HT1080 (cell line): ENCODE measurements at places on chromosomes 2 and 18.
A peak's percentile ranks its signal among the peaks of the same experiment; 100 is the strongest.

GRCh38 chr2:176554101-176555048 lies 285.1 kb downstream of the MTX2 start:
- peak; percentile 63 for DNase-seq

DNA sequence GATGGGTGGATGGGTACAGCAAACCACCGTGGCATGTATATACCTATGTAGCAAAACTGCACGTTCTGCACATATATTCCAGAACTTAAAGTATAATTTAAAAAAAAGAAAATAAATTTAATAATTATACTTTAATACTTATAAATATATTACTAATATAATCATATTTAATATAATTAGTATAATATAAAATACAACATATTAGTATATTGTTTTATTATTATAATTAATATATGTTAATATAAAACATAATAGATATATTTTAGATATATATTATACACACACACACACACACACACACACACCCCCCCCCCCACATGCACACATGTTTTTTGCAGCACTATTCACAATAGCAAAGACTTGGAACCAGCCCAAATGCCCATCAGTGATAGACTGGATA lies 29.8 kb downstream of the RPIA start:
- DNase-seq = no peak

DNA sequence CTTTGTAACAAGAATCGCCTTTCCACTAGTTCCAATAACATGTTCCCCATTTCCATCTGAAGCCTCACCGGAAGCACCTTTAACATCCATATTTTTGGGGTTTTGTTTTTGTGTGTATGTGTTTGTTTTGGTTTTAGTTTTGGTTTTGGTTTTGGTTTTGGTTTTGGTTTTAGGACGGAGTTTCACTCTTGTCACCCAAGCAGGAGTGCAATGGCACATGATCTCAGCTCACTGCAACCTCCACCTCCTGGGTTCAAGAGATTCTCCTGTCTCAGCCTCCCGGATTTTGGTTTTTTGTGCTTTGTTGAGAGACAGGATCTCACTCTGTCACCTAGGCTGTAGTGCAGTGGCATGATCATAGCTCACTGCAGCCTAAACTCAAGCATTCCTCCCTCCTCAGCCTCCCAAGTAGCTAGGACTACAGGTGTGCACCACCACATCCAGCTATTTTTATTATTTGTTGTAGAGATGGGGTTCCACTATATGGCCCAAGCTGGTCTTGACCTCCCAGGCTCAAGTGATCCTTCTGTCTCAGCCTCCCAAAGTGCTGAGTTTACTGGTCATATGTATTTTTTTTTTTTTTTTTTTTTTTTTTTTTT lies 36.3 kb downstream of the TGOLN2 start:
- DNase-seq = no peak

DNA sequence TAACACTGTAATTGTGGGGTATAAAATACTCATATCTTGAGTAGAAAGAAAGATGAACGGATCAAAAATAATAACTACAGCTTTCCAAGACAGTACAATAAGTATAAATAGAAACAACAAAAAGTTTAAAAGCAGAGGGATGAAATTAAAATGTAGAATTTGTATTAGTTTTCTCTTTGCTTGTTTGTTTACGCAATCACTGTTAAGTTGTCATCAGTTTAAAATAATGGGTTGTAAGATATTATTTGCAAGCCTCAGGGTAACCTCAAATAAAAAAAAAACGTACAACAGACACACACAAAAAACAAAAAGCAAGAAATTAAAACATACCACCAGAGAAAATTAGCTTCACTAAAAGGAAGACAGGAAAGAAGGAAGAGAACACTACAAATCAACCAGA lies 18.0 kb upstream of the ABCB11 start:
- no peak for DNase-seq

GRCh38 chr2:85669549-85669948 lies 1.6 kb upstream of the SFTPB start:
- DNase-seq = no peak

DNA sequence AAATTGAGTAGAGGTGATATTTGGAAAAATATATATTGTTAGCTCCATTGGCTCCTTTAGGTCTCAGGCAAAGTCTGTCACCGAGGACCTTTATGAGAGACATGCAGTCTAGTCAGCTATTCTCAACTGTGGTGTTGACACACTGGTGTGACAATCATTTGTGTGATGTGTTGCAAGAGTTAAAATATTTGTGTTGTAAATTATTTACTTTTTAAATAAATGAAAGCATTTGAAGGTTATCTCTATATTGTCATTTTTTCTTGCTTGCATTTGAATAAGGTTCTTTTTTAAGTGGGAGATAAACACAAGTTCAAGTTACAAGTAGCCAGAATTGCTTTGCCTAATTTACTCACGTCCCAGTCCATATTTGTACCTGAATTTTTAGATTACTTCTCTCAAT lies 4.3 kb downstream of the REL start:
- DNase-seq = no peak

- no peak for DNase-seq
These were observed 25.0 kb upstream of the CXXC1 start for GRCh38 chr18:50312296-50313030.

GRCh38 chr2:28248511-28248910 lies 144.1 kb upstream of the FOSL2 start:
- DNase-seq = no peak

DNA sequence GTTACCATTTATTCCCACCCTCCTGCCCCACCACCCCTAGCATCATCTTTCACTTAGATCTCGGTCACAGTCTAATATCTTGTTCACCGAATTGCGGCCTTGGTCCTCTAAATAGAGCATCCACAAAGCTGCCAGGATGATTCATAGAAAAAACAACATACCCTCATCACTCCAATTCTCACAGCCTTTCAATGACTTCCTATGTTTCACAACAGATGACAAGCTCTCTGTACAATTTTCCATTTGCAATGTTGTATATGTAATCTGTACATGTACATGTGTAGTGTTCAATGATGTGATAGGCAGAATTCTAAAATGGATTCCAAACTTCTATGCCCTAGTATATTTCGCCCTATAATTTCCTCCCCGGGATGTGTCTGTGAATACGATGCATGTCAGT lies 675.6 kb upstream of the CELF4 start:
- peak; percentile 74 for DNase-seq

- no peak for DNase-seq
These were observed 79.0 kb upstream of the CTDP1 start for GRCh38 chr18:79600596-79600995.

- DNase-seq = no peak
These were observed 587 bp upstream of the TANK start for GRCh38 chr2:161159456-161160225.

GRCh38 chr2:143786026-143786765 lies 657.0 kb downstream of the ARHGAP15 start:
- no peak for DNase-seq

DNA sequence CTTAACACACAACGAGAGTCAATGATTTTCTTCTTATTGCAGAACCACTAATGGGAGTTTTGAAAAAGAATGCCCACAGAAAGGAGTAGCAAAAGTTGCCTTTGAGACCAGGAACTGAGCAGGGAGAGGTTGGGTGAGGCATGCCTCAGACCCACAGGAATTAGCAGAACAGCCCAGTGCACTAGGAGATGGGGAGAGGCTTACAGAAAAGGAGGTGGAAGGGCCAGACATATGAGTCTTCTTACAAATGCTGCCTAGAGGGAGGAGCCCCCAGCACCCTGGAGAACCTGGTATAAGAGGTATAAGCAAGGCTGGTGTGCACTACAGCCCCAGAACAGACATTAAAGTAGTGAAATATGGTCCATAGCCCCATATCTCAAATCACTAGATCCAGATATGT lies 162.0 kb downstream of the DTNA start:
- DNase-seq = no peak

DNA sequence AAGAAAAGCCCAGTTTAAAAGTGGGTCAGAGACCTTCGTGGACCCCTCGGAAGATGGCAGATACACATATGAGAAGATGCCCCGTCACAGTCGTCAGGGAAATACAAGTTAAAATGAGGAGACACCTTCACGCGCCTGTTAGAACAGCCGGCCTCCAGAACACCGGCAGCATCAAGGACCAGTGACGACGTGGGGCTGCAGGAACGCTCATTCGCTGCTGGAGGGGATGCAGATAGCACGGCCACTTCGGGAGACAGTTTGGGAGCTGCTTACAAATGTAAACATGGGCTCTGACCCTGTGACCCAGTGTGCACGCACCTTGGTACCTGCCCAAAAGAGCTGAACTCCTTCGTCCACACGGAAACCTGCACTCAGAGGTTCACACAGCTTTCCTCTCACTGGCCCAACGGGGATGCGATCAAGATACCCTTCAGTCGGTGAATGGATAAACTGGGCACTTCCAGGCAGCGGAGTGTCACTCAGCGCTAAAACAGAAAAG lies 83.7 kb upstream of the CTDP1 start:
- no peak for DNase-seq
